NK-92 treated with Interleukin-12 subunit alpha and Interleukin-12 subunit beta, amount 100 ng/mL, for 24 hours (cell line): ENCODE measurements at places on chromosomes 6 and 20.

GRCh38 chr20:41672282-41672681 lies 54.1 kb upstream of the CHD6 start:
- no peak for DNase-seq

DNA sequence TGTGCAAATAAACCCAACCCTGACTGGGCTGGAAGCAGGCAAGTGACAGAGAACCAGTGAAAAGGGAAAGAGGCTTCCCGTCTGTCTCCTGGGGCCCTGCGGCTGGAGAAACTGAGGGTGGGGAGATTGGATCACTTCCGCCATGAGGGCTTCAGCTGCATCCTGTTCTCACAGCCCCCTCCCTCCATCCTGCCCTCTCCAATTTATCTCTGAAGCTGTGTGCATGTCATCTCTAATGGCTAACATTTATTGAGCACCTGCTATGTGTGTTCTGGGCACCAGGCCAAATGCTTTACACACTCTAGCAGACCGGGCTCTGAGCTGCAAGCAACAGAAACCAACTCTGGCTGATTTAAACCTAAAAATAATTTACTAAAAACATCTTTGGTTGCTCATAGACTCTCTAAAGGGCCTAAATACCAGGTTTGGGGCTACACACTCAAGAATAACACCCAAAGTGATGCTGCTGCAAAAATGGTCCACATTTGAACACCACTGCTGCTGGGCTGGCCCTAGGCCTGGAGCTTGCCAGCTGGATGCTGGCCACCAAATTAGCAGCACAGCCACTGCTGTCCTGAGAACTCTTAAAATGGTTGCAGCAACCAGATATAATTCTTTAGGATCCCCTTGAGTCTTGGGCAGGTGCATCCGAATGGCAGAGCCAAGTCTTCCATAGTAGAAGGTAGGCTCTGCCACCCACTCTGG lies 123.6 kb upstream of the LRFN2 start:
- no peak for DNase-seq

- no peak for DNase-seq
Measured at GRCh38 chr6:149951096-149951495, 9.3 kb downstream of the ULBP2 start.

GRCh38 chr6:84059082-84059481 lies 25.5 kb downstream of the MRAP2 start:
- DNase-seq = no peak

- no peak for DNase-seq
Measured at GRCh38 chr20:63123331-63123741, 92.6 kb downstream of the YTHDF1 start.

GRCh38 chr6:31865205-31866118 lies 2.8 kb upstream of the NEU1 start:
- DNase-seq = no peak

GRCh38 chr20:14334306-14334930 lies 3.0 kb downstream of the FLRT3 start:
- DNase-seq = no peak

- DNase-seq = no peak
Measured at GRCh38 chr20:35232575-35232974, 6.1 kb downstream of the MMP24 start.

DNA sequence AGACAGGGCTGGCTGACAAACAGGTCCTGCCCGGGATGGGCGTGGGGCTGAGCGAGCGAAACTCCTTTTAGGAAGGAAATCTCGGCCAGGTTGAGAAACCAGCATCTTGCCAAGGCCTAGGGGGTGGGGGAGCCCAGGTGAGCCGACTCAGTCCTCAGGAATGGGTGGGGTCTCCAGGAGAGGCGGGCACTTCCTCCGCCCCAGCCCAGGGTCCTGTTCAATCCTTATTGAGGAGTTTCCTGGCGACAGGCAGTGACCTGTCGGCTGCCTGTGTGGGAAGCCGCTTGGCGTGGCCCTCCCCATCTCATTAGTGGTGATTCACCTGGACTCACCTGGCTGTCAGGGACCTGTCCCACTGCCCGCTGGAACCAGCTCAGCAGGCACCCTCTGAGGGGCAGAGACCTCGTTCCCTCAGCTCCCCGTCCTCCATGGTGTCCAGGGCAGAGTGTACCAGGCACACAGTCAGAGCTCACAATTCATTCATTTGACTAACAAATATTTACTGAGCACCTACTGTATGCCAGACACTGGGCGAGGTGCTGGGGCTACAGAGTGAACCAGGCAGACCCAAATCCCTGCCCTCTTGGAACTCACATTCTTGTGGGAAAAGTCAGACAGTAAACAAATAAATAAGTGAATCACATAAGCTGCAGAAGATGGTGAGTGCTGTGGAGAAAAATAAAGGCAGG lies 51.1 kb downstream of the FGD2 start:
- DNase-seq = no peak

- no peak for DNase-seq
Measured at GRCh38 chr6:161493576-161494118, 219.8 kb upstream of the AGPAT4 start.

- no peak for DNase-seq
Measured at GRCh38 chr6:70164556-70164955, 138.3 kb downstream of the COL9A1 start.

- DNase-seq = no peak
Measured at GRCh38 chr6:82906951-82907350, 158.7 kb downstream of the UBE3D start.
